ENCODE measurements at places on chromosomes 12 and 14.

- no peak for DNase-seq
Measured at GRCh38 chr14:71956920-71957563, 24.8 kb downstream of the RGS6 start.

DNA sequence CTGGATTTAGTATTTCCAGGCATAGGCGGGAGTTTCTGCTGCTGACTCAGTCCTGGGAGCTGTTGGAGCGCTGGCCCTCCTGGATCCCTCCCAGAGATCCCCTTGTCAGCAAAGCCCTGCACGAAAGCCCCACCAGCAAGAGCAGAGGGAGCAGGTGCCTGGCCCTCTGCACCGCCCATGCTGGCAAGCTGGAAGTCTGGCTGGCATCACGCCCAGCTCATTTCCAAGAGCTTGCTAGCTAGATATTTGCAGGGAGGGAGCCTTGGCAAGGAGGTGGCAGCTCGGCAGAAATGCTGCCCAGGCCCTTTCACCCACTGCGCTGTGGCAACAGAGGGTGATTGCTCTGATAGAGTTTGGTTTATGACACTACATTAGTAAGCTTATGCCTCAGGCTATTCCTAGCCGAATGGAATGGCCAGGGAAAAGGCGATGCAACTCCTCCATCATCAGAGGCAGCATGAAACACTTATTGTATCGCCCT is 193.9 kb downstream of the EMP1 start:
- DNase-seq = no peak

DNA sequence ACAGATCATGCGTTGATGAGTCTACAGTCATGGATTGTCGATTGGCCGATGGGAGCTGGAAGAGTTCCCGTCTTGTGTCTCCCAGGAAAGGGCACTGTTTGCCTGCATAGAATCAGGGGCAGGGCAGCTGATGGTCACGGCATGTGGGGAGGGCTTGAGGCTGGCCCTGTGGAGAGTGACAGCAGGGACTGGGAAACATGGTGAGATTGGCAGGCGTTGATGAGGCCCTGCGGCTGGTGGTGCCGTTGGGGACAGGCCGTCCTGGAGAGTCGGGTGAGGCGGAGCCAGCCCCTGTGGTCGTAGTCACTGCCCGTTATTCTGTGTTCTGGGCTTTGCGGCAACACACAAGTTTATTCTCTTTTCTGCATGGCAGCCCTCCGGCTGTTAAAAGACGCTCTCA is 52.9 kb downstream of the TECPR2 start:
- no peak for DNase-seq

DNA sequence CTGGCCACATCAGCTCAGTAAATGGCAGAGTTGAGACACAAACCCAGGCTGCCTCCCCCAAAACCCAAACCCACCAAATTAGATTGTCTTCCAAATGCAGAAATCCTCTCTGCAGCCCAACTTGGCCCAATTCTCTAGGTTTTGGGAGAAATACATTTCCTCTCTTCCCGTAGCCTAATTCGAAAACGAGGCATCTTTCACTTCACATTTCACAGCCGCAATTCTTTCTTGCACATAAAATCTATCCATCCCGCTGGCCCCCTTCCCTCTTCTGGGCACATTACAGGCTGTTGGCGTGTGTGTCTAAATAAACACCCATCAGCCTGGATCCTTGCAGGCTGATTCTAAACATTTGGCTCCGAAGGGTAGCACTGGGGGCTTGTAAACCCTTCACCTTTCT is 83.8 kb upstream of the VRK1 start:
- DNase-seq = no peak

- no peak for DNase-seq
Measured at GRCh38 chr12:113115455-113116126, 20.0 kb downstream of the RASAL1 start.

DNA sequence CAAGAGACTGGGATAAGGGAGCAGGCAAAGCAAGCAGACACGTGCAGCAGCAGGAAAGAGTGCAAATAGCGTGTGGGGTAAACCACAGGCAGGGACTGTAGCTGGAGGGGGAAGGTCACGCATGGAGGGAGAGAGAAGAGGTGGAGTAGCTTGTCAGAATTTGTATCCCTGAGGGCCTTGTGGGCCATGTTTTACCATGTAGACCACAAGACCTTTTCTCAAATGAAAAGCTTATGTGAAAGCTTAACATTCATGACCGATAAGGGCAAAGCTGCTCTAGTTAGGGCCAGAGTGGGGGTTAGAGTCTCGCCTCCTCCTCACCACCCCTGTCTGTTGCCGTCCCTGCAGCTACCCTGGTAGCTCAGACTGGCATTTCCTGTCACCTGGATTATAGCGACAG is 152.9 kb upstream of the E2F7 start:
- DNase-seq = no peak

DNA sequence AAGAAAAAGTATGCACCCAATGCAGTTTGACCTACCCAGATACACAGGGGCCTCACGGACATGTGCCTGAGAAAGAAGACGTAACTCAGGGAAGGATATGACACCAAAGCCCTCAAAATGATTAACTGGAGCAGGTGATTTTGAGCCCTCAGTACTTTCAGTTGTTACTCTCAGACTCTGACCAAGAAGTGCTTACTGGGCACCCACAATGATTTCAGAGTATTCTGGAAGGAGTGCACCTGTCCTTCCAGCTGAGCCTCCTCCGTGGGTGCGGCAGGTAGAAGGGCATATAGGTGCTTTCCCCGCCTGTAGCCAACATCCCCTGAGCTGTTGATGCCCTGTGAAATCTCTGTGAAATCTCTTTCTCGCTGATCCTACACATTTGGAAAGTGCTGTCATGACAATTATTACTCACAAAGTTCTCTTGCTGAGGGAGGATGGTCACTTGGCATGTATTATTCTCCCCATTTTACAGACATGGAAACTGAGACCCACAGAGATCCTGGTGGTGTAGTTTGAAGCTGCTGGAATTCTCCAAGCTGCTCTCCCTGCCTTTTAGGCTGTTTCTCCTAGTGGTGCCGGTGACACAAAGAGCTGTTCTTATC is 154.3 kb upstream of the CCND2 start:
- DNase-seq = no peak

- DNase-seq = no peak
Measured at GRCh38 chr14:94121485-94121884, 7.9 kb downstream of the IFI27L2 start.

DNA sequence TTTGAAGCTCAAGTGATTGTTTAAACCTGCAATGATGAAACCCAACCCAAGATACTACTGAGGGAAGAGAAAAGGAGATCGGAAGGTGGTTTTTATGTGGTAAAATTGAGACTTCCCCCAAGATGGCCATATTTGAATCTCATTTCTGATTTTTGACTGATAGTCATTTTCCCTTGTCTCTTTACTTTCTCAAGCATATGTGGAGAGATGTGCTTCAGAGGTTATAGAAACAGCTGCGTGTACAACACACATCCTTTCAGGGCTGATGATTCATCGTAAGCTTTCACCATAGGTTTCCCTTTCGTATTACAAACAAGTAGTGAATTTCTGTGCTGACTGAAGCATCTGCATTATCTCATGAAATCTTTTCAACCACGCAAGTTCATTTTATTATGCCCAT is 276.2 kb downstream of the EMP1 start:
- DNase-seq = no peak

- no peak for DNase-seq
Measured at GRCh38 chr12:122137229-122137628, 36.8 kb downstream of the IL31 start.

GRCh38 chr12:9760699-9761418 is at the start of gene CD69:
Gene CD69, minus strand, starts transcription at chr12:9760901. Its CDS starts 81 bp downstream, at chr12:9760820.
- DNase-seq = no peak

DNA sequence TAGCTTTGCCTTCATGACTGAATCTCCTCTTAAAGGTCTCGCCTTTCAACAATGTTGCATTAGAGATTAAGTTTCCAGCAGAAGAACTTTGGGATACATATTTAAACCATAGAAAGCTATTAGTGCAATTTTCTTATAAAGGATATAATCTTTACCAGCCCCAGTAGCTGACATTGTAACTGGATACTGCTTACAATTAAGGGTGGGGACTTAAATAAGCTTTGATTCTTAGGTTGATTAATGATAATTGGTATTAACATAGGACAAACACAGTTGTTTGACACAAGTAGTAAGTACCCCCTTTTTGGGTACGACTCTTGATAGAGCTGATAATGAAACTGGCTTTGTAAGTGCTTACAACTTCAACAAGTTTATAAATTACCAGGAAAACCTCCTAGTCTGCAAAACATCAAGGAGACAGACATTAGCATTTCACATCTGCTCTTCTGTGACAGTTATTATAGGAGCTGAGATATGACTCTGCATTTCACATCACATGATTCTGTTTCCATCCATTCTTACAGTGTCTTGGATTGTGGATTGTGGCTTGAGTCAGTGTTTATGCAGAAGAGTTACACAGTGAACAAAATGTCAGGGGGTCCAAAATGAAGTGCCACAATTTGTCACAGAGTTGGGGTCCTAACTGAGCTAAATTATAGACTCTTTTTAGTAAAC is 249.1 kb upstream of the E2F7 start:
- DNase-seq = no peak

DNA sequence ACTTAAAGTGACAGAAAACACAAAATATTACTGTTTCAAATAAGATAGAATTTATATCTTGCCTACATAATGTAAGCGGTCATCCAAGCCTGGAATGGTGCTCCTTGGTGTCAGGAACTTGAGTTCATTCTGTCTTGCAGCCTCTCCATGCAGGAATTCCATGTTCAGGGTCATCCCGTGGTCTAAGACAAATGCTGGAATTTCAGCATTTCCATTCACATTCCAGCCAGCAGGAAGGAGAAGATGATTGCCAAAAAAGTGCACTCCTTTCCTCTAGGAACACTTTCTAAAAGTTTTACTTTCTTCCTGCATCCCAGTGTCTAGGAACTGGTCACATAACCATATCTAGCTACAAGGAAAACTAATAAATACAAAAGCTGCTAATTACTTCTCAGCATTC is 106.3 kb downstream of the PTPRO start:
- DNase-seq = no peak

- DNase-seq = no peak
Measured at GRCh38 chr12:92794814-92795213, 92.0 kb downstream of the PLEKHG7 start.

GRCh38 chr12:79121486-79121885 is 256.9 kb downstream of the SYT1 start:
- DNase-seq = no peak

DNA sequence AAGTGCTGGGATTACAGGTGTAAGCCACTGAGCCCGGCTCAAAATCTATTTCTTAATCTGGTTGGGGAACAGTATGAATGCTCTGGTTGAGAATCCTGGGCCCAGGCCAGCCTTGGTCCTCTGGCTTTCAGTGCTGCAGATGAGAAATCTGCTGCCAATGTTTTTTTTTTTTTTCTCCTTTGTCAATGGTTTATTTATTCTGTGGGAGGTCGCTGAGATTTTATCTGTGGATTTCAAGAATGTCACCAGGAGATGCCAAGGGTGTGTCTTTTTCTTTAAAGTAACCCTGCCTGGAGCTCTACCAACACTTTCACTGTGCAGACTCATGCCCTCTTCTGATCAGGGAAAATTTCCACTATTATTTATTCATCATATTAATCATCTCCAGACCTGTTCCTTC is 3.6 kb downstream of the SLC25A29 start:
- DNase-seq = no peak

DNA sequence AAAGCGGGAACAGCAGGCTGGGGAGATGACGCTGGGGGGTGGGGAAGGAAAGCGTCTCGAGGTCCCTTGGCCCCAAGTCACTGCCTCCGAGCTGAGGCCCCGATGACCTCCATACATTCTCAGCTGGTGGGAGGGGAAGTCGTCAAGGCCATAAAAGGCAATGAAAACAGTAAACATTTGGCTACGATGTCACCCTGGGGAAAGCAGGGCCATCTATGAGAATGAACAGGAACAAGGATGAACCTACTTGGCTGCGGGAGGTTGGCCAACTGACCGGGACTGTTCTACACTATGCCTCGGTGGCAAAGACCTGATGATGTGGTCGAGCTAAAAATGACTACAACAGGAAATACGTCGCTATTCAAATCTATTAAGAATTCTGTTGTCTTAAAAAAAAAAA is 19.5 kb downstream of the PRKAB1 start:
- DNase-seq = no peak

DNA sequence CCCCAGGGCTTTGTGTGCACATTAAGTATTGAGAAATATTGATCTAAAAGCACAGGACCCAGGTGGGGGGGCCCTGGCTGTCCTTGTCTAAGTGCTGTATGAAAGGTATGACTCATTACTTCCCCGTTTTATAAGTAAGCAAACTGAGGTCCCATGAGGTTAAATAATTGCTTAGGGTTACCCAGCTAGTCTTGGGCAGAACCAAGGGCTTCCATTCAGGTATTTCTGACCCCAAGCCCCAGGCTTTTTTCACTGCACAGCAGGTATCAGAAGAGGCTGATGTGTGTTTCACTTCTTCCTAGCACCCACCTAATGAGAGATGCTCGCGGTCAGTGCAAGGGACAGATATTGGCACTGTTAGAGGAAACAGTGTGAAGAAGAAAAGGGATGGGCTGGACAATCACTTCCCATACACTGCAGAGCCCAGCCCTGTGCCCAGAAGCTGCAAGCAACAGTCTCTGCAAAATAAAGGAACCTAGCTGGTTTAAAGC is 4.7 kb upstream of the TC2N start:
- no peak for DNase-seq

GRCh38 chr14:61033054-61033453 is 52.0 kb downstream of the SLC38A6 start:
- no peak for DNase-seq
